ENCODE measurements at places on chromosomes 6 and 20.

DNA sequence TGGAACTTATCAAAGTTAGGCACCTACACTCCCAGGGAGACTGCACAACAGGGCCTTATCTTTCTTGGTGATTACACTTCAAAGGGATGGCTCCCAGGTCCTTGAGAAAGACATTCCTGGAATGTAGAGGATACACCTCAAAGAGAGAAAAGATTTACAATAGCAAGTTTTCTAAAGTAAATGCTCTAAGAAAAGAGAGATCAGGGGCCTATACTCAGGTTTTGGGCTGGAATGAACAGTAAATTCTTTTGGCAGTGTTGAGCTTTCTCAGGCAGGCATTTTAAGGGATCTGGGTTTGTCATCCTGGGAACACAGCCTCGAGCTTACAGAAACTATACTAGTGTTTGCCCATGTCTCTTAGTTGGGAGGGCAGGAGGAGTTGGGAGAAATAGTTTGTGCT is 31.7 kb upstream of the ME1 start:
- DNase-seq: no peak

- no peak for DNase-seq
These were observed 19.1 kb downstream of the PIM1 start for GRCh38 chr6:37188962-37189510.

DNA sequence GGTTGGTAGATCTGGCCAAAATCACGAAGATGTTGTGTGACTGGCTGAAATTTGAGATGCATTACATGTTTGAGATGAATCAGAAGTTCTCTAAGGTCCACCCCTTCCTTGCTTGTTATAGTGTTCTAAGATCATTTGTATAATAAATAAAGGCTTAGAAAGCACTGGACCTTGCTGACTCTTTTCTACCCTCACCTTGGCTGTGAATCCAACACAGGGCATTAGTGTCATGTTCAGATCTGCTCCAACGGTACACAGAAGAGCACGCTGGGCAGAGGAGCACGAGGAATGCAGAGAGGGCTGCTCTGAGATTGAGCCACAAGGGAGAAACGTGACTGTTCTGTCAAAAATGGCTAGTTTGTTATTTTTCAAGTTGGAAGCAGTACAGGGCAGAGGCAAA is 169.5 kb upstream of the HDAC2 start:
- DNase-seq: no peak

DNA sequence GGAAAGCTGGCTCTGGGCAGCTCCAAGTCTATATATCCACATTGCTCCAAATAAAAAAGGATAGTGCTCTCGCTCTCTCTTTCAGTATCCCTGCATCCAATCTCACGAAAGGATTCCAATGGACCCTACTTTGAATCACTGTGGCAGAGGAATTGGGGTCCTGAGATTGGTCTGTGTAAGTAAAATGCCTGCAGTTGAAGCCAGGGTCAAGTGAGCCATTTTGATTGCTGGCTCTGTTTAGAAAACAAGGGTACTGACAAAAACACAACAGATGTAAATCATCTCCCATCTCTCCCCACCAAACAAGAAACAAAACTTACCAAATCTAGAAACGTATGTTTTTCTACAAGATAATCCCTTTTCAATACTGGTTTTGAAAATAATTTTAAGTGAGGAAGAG is 45.6 kb downstream of the RSPO3 start:
- DNase-seq: no peak

DNA sequence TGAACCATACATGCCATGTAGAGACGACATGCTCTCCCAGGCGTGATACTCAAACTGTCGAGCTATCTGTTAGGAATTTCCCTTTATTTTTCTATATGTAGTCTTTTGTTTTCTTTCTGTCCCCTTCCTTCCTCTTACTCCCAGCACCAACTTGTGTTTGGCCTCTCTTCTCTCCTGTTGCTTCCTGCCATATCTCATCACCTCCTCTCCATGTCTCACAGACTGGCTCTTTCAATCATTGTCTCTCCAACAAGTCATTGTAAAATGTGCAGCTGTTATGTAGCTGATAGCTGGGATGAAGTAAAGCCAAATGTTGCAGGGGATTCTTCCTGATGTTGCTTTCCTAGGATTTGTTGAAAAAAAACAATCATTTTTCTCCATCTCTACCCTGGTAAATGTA is 234.5 kb downstream of the TMEM242 start:
- DNase-seq: no peak

DNA sequence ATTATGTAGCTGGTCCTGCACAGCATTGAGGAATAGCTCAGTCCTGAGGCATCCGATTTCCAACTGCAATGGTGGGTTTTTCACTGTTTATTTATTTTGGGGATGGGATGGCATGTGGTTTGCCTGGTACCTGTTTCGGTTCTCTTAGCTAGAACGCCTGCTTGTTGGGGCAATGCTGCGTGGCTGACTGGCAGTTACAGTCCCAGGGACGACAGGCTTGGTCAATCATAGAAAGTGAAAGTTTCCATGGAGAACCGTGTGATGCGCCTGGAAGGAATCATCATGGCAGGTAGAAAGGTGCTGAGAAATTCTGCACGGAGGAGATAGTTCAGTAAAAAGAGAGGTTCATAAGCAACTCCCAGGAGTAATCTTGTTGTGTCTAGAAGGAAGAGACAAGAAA is 18.4 kb downstream of the ID4 start:
- no peak for DNase-seq

DNA sequence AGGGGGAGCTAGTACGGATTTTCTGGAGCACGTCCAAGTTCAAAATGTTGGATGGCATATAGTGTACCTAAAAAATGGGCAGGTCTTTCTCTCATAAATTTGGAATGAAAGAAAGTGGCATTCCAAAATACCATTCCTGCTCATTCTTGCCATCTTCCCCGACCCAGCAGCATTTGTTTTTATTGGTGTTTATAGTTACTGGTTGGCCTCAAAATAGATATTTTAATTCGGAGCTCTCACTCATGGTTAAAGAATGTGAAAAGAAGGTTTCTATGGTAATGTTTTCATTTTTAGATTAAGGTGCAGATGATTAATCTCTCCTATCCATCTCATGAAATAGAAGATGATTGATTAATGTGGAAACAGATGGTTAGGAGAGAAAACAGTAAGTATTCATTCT is 204.5 kb downstream of the HIVEP2 start:
- DNase-seq: no peak

- no peak for DNase-seq
These were observed 90.7 kb upstream of the BEND6 start for GRCh38 chr6:56864171-56864616.

DNA sequence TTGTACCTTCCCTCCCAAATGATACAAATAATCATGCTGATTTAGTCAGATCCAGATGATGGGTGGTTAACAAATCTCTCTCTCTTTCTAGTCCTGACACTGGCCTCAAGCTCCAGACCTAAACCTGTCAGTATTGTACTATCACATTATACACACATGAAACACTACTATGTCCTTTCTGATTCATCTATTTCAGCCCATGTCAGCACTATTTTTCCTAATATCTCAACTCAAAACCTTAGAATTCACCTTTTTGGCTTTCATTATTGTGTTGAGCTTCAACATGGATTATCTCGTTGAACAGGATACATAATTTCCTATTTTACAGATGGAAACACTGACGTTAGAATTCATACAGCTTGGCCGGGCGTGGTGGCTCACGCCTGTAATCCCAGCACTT is 3.5 kb downstream of the PIGU start:
- no peak for DNase-seq
